HAP-1 (cell line): ENCODE measurements at places on chromosomes 12 and 14.

DNA sequence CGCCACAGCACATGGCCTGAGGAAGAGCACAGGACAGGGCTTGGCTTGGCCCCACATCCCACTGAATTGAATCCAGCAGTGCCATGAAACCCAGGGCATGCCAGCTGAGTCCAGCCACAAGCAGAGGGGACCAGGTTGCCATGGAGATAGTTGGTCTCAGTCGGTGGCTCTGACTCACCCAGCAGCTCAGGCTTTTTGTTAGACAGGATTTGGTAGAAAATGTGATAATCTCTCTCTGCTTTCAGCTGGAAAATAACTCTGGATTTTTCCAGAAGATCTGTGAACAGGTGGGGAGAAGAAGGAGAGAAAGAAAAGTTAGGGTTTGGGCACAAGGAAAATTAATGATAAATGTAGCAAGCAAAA, 4.8 kb downstream of the MYH7 start:
- DNase-seq: no peak

DNA sequence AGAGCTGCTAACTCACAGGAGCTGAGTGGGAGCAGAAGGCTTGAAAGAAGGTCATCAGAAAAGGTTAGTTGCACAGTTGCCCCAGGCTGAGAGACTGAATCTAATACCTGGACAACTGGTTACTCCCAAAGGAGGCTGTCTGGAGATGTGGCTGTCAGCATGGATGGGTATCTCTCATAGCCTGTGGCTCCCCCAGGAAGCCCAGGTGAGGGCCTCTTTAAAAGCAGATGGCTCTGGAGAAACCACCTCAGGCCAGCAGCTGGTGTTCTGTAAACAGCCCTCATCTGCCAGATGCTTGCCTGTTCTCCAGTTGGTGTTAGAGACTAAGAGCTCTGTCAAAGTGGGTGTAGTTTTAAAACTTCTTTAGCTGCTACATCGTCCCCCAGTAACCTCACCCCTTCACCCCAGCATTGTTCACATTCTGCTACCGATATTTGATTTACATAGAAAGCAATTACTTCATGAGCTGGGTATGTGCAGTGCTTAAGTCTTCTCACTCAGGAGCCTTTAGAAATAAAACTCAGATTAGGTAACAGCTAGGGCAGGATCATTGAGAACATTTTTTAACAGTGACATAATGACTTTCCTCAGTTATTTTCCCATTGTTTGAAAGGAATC, 25.8 kb downstream of the DACT1 start:
- DNase-seq: no peak

DNA sequence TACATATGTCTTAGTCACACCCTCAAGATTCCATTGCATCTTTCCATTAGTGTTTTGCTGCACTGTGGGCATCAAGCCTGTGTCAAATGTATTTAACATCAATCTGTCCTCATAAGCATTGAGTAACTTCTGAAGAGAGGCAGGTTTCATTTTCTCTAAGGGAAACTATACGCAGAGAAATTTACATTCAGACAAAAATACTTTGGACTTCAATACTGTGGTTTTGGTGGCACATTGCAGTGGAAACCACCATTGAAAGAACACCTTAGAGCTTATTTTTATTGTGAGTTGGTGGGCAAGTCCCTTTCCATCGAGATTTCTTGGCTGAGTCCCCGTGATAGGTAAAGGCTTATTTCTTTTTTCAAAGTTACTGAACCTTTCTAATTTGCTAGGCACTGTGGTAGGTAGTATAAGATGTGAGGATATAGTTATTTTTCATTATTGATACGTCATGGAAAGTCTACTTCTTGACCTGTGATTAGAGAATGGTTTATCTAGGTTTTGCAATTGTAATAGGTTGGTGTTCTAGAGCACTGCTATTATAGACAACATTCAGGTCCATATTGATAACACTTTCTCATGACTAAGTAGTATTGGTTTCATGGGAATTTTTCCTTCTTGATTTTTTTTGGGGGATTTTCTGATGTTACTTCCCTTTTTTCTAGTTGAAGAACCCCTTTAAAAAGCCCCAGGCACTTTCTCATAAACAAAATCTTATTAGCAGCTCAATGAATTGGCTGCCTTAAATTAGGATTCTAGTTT, 81.9 kb downstream of the CFAP54 start:
- DNase-seq: no peak

GRCh38 chr14:100587086-100587762, at the start of gene BEGAIN:
TSS of gene BEGAIN (minus strand) at chr14:100587417. CDS start at chr14:100587290, 127 bp downstream.
- peak; percentile 61 for DNase-seq

- no peak for DNase-seq
Measured at GRCh38 chr12:96811083-96811482, 96.0 kb upstream of the NEDD1 start.

DNA sequence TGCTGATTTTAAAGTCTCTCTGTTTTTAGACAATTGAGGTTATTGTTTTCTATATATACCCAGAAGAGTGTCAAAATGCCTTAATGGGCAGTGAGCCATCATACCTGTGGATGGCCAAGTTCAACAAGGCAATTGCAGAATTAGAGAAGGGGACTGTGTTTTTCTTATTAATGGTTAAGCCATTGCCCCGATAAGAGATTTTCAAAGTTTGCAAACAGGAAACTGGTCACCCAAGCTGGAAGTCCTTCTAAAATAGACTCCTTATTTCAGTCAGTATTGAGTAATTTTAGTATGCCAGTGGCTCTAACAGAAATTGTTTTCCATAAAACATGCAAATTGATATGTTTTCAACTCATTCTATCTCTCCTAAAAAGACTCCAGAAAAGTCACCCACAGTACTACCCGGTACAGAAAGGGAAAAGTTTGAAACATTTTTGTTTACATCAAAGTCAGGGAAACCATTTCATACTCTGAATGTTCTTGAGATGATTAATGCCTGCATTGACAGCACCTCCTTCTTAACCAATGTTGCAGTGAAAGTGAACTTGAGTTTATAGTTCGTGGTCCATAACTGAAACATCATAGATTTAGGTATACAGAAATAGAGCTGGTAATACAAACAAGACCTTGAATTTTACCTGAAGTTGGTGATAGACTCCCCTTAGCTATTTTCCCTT, 191.1 kb downstream of the TMX1 start:
- no peak for DNase-seq

GRCh38 chr14:49770212-49770817, 2.4 kb downstream of the KLHDC2 start:
- no peak for DNase-seq

GRCh38 chr12:32828552-32828951, 68.0 kb downstream of the PKP2 start:
- DNase-seq: peak; percentile 32

- DNase-seq: no peak
Measured at GRCh38 chr12:108442910-108443309, 72.2 kb upstream of the FICD start.

- DNase-seq: no peak
Measured at GRCh38 chr12:133046698-133047097, 9.4 kb downstream of the ZNF84 start.

GRCh38 chr12:76375470-76375869, 27.3 kb upstream of the BBS10 start:
- DNase-seq: no peak

GRCh38 chr14:28242895-28243294, 523.7 kb upstream of the FOXG1 start:
- no peak for DNase-seq

DNA sequence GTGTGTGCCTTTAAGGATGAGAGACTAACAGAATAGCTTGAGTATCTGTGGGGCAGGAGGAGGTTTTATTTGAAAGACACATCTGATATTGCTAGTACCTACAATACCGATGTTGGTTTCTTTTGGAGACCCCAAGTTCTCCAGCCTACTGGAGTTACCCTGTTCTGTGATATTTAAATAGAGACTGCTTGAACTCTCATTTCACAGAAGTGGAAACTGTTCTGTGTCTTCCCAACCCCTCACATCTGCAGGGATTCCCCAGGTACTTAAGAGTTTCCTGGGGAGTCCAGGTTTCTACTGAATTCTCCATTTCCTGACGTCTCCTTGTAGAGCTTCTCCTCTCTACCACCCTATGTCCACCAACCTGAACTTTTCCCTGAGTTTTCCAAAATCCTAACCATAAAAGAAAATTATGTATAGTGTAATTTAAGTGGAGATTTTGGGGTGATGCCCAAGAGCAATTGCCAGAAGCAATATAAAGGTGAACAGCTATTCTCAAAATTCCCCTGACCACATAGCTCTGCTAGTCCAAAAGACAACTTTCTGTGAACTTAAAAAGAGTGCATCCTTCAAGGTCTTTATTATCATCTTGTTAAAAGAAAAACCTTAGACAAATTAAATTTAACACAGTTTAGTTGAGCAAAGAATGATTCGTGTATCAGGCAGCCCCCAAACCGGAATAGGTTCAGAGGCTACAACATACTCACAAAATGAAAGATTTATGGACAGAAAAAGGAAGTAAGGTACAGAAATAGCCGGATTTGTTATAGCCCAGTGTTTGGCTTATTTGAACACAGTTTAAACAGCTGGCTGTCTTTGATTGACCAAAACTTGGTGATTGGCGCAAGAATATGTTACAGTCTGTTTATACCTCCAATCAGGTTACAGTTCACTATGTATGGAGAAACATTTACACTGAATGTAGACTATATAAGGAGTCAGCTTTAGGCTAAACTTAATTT, 373.4 kb downstream of the NUAK1 start:
- no peak for DNase-seq
